ENCODE measurements at places on chromosomes 11 and 22.

DNA sequence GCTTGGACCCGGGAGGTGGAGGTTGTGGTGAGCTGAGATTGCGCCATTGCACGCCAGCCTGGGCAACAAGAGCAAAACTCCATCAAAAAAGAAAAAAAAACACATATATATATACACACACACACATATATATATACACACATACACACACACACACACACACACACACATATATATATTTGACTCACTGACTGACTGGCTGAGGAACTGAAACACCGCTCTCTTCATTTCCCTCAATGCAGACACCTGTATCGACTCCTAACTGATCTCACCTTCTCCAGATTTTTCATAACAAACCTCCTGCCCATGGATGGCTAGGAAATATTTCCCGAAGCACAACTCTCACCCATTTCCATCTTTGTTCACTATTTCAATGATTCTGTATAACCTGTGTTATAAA is 140.7 kb upstream of the ANO3 start:
- DNase-seq: no peak

DNA sequence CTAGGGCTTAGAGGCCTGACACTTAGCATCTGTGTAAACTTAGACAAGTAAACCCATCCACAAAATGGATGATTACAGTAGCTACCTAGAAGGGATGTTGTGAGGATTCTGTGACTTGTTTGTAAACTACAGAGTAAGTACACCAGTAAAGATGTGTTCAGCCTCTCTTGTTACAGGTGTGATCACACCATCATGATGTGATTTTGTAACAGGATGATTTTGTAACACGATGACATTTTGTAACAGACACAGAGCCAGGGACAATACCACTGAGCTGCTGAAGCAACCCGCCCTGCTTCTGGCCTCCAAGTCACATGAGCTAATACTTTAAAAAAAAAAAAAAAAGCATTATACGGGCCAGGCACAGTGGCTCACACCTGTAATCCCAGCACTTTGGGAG is 17.0 kb downstream of the FADD start:
- DNase-seq: no peak

- DNase-seq: no peak
Observed at GRCh38 chr11:107973641-107974040, 35.1 kb upstream of the CUL5 start.

- DNase-seq: no peak
Observed at GRCh38 chr22:36413022-36413775, 25.4 kb upstream of the MYH9 start.

DNA sequence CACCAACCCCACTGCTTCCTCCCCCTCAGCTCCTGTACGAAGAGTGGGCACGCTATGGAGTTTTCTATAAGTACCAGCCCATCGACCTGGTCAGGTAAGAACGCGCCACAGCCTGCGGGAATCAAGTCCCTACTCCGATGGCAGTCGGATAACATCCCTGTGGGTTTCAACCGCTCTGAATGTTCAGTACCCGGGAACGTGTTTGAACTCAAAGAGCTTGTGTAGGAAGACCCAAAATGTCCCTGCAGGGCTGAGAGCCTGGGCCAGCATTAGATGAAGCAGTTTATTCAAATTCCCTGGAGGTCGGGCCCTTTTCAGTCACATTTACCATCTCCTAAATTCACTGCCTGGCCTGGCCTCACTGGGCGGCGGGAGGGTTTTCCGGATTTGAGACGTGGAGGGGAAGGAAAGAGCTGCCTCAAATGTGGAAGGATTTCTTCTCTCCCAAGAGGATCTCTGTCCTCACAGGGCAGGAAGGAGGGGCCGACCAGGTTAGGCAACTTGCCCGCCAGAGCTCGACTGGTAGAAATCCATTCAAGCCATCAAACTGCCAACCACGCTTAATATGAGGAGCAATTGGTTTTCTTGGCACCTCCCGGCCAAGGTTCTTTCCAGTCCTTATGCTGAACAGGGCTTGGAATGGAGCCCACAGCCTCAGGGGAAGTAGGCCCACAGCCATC is 46.3 kb downstream of the ANO1 start:
- no peak for DNase-seq

DNA sequence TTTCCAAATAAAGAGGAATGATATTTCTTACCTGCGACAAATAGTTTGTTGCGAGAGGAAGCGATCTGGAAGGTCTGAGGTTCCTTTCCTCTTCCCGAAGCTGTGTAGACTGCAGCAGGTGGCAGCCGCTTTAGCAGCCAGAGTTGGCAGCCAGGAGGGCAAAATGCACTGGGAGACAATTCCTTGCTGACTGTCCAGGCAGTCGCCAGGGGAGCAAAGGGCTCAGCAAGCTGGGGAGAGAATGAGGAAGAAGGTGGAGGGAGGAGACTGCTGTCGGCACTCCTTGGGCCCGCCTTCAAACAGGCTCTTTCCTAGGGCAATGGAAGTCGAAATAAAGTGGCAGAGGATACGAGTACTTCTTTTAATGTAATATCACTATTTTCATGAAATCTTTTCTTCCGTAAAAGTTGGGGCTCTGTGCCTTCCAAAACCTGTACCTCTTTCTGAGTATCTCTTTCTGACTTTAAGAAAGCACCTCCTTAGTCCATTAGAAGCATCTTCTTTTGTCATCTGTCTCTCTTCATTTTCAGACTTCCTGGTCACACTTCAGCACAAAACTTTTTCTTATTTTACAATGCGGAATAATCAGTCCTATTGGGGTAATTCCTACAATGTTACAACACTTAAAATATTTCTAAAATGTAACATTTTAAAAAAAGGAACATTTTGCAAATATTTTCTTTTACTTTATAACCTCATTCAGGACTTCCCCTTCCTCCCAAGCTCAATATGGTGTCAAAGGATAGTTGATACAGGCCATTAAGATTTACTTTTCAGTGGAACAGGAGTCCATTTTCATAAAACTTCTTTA is at the start of gene IL18:
Gene IL18 (minus strand): TSS at position 220 of the 811 bp plus-strand sequence. CDS start 9,041 bp downstream, outside the sequence.
- no peak for DNase-seq

- DNase-seq: no peak
Observed at GRCh38 chr11:60937144-60937527, 12.9 kb downstream of the TMEM132A start.

GRCh38 chr11:61766353-61766841 is 14.0 kb downstream of the MYRF start:
- no peak for DNase-seq

DNA sequence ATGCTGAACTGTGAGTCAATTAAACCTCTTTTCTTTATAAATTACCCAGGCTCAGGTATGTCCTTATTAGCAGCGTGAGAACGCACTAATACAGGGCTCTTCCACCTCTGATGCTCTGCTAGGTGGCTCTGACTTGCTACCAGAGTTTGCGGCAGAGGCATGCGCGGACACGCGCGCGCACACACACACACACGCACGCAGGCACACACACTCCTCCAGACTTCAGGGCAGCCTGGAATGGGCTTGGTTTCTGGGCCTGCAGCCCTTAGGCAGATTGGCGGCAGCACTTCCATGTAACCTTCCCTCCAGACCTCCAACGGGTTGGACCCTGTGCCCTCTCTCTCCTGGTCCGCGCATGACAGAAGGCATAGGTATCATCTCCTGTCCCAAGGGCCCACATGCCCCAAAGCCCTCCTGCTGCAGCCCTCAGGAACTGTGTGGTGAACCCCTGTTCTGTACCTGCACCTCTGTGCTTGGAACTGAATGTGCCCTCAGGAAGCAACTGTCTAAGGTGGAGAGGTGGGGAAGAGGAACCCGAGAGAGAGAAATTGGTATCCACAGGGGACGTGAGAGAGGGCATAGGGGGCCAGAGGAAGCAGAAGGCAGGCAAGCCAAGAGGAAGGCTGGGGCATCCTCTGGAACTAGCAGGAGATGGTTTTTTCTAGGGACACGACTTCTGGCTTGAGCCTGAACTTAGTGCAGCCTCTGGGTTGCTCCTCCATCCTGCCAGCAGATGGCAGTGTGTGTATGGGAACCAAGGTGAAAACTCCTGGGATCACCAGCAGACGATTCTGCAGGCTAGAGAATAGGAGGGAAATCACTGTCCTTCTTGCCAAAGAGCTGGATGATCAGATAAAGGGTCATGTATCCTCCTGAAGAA is 23.4 kb upstream of the RIC3 start:
- DNase-seq: peak; percentile 18

GRCh38 chr11:2771758-2772466 is 72.1 kb upstream of the KCNQ1OT1 start:
- DNase-seq: no peak
